ENCODE measurements at places on chromosomes 3 and 15.
A peak's percentile ranks its signal among the peaks of the same experiment; 100 is the strongest.

DNA sequence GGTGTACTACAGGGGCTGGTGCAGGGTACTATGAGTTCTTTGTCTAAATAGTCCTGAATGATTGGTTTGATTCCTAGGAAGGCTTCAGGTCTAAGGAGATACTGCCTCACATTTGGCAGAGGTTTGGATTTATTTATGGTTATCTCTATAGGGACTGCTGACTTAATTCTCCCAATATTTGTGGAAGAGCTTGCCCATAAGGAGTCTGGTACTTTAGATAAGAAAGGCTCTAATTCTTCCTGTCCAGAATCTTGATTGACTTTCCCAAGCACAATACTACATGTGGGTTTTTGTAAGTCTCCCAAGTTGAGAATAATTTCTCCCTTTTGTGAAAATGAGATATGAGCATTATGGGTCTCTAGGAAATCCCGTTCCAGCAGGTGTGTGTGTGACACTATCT lies 36.7 kb upstream of the AP4E1 start:
- DNase-seq = no peak

- no peak for DNase-seq
These were observed 26.3 kb upstream of the ZNF148 start for GRCh38 chr3:125401402-125401801.

GRCh38 chr15:60800299-60801072 lies 321.5 kb upstream of the ICE2 start:
- DNase-seq = no peak

DNA sequence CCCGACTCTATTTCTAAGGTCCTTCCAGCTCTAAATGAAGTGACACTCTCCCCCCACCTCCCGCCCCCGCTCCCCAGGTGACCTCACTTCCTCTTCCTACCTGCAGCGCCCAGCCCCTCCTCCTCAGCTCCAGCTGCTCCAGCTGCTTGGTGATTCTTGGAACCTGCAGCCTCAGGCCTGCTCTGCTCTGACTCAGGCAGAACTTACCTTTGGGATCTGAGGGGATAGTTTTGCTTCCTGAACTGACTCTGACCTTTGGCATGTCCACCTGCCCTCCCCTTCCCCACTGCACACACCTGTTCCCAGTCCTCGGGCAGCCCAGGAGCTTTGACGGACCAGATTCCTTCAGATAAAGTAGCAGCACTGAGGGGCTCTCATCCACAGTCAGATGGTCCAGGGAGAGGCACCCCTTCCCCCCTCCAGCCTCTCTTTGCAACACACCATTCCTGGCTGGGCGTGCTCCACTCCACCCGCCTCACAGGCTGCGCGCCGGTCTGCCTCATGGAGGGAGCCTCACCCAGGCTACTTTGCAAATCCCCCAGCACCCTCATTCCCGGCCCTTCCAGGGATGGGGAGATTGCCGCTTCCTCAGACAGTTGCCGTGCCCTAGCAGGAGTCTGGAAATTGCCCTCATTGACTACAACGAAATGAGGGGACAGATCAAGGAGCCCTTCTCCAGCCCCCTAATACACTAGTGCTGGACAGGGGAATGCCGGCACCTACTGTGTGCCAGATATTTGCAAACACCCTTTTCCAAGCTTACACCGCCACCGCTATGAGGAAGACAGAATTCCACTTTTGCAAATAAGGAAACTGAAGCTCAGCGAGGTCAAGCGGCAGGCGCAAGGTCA lies 692 bp upstream of the C15orf39 start:
- DNase-seq = peak; percentile 45

- DNase-seq = no peak
These were observed 40.6 kb downstream of the WNT7A start for GRCh38 chr3:13839253-13839652.

DNA sequence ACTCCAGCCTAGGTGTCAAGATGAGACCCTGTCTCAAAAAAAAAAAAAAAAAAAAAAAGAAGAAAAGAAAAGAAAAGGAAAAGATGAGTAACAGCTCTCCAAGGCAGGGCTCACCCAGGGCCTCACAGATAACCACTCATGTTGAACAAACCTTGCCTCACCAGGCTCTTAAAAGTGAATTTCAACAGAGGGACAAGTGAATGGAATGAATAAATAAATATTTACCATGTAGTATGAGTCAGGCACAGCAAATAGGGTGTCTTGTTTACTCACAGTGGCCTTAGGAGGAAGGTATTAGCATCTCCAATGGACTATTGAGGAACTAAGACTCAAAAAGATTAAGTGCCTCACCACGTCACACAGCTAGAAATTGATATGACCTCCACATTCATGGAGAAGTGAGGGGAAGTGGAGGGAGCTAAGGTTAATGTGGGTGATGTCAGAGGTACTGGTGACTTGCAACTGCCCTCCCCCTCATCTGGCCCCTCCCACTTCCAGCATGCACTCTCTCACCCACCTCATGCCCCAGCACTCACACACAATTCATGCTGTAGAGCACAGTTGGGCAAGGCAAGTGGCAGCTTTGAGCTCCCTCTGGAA lies 255.5 kb downstream of the UACA start:
- DNase-seq = no peak

GRCh38 chr3:36215241-36215640 lies 165.1 kb upstream of the STAC start:
- DNase-seq = no peak

GRCh38 chr3:60810881-60811280 lies 440.4 kb downstream of the FHIT start:
- DNase-seq = no peak

- DNase-seq = no peak
These were observed 85.2 kb upstream of the CHL1 start for GRCh38 chr3:111143-112069.

DNA sequence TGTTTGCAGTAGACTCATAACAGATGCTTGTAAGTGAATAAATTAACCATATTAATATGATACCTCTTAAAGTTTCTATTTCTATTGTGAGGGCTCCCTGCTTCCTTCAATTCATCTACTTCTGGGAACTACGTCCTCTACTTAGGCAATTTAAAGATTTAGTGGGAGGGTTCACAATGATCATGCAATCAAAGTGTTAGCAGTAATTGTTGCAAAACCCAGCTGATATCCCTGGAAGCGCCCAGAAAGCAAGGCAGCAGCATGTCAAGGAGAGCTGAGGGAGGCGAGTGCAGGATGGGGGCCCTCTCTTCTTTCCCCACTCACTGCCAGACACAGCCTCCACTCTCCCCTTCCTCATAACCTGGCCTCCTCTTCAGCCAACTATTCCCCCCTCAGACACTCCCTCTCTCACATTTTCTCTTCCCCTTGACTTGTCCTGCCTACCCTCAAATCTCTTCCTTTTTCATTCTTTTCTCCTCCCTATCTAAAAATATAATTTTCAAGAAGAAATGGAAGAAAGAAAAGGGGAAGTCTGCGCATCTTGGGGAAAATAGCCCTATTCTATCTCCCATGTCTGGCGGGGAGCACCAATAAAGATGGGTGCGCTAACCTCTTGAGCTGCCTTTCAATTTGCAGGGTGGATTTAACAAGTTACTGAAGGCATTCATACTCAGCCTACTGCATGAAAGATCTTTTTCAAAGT lies 6.6 kb downstream of the TMEM212 start:
- no peak for DNase-seq

DNA sequence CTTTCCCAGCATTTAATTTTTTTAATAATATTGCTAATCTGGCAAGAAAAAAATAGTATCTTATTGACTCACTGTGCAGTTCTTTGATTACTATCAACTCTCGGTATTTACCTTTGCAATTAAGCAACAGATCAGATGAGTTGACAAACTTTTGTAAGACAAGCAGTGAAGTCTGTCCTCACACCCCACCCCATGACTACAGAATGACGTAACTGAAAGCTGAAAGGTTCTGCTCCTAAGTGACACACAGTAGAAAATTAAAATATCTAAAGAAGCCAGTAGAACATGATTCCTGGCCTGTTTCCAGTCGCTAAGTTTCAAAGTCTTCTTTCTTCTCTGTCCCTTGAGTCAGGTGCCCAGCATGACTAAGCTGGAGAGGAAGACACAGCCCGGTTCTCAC lies 135.5 kb downstream of the STT3B start:
- DNase-seq = no peak

- no peak for DNase-seq
These were observed 79.8 kb upstream of the FNDC3B start for GRCh38 chr3:171959532-171960089.

- DNase-seq = no peak
These were observed 346.8 kb upstream of the ZNF717 start for GRCh38 chr3:76132154-76132470.

DNA sequence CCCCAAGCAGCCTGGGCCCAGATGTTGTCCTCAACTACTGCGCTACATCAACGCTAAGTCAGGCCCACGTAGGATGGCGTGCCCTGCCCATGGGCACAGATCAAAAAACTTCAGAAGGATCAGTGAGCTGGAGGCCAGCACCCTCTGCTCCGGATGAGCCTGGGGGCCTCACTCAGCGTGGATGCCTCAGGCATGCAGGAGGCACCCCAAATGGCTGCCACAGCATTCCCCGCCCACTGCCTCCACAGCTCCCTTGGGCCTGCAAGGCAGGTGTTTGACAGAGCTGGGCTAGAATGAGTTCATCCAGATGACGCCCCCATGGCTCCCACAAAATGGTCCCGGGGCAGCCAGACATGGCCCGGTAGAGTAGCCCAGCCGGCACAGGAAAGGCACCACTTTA lies 7.1 kb downstream of the ATP2B2 start:
- no peak for DNase-seq

GRCh38 chr15:101086394-101087171 lies 165.3 kb downstream of the CHSY1 start:
- DNase-seq = no peak

GRCh38 chr3:53730576-53730975 lies 115.6 kb downstream of the CHDH start:
- DNase-seq = no peak

- DNase-seq = no peak
These were observed 14.5 kb upstream of the CAPN3 start for GRCh38 chr15:42344763-42345162.

GRCh38 chr15:69809421-69809820 lies 288.3 kb downstream of the TLE3 start:
- DNase-seq = no peak

DNA sequence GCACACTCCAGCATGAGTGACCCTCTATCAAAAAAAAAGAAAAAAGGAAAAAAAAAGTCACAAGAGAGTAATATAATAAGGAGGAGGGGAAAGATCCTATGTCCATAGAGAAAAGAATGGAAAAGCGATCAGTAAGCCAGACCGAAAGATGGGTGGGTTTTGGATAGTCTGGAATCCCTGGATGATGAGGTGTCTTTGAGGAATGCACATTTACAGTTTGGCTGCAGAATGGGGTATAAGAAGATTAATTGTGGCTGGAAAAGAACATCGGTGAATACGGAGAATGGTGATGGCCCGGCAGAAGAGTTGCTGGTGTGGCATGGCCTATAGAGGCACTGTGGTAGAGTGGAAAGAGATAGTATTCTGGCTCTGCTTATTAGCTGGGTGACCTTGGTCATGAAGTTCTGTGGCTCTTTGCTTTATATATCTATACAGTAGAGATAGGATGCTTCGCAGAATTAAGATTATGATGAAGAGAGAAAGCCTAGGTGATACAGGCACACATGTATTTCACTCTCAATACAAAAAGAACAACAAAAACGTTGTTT lies 187.9 kb downstream of the AKAP13 start:
- no peak for DNase-seq

DNA sequence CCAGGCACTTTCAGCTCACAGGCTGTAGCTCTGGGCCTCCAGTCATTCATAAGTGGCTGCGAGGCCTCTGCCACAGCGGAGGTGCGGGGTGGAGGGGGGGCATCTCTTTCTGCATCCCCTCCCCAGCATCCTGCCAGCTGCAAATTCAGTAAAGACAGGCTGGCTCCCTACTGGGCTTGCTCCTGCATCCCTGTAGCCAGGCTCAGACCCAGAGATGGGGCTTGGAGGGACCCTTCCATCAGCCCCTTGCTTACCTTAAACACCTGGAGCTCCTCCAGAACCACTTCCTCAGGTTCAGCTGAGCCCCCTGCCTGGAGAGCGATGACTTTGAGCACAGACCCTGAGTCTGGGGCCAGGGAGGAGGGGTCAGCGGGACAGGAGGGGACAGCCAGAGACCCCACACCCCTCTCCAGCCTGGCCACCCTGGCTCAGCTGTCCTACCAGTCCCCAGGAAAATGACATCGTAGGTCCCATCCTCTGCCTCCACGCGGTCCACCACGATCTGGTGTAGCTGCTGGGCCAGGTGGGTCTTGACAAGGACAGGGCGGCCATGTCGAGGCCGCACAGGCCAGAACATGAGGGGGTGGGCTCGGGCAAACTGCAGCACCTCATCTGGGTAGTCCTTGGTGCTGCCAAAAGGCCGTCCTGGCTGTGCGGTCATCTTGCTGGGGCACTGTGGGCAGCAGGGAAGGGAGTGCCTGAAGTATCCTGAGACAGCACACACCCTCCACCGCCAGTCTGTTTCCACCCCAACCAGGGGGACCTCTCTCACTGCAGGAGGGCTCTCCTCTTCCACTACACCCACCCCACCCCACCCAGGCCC lies 5.3 kb downstream of the SEMA3G start:
- no peak for DNase-seq

- no peak for DNase-seq
These were observed 436.5 kb upstream of the TBL1XR1 start for GRCh38 chr3:177633671-177634207.

DNA sequence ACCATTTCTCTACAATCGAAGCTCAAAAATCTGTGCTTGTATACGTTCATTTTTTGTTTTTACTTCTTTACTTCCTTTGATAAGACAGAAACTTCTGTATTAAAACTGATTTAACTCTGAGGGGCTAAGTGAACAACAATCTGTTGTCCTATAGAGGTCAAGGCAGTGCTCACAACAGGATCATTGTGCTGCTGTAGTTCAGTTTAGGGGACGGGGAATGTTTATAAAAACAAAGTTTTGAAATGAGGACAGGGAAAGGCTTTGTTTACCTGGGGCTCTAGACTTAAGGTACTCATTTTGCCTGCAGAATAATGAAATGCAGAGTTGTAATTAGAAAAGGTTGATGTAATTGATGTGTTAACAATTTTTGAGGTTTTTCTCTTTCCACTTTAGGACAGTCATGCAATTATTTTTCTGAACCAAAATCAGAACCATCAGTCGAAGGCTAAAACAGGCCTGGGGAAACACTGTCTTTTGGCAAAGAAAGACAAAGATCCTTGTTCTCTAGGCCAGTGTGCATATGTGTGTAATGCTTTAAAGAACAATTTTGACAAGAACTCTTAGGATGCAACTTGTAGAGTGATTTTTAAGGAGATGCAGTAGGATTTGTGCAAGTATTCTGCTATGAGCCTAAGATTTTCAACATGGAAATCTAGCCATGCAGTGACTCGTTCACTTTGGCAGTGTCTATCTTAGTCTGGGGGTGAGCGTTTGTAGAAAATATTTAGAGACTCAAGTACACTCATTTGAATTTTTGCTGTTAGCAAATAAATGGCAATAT lies 165.2 kb downstream of the PGPEP1L start:
- no peak for DNase-seq

DNA sequence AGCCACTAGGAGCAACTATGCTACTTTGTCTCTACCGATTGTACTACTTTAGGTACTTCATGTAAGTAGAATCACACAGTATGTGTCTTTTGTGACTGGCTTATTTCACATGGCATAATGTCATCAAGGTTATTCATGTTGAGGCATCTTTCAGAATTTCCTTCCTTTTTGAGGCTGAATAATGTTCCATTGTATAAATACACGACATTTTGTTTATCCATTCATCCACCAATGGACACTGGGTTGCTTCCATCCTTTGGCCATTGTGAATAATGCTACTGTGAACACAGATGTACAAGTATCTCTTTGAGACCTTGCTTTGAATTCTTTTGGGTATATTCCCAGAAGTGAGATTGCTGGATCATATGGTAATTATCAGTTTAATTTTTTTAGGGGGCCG lies 29.2 kb downstream of the MYO5A start:
- no peak for DNase-seq

- DNase-seq = no peak
These were observed 184.1 kb downstream of the MECOM start for GRCh38 chr3:169479314-169479939.

GRCh38 chr15:48084759-48085590 lies 35.8 kb upstream of the SLC24A5 start:
- no peak for DNase-seq
